Activated T-cell treated with anti-CD3 and anti-CD28 coated beads, Interleukin-2, amount 50 U/mL, for 1 hour (primary cell): ENCODE measurements at places on chromosomes 16 and 17.

DNA sequence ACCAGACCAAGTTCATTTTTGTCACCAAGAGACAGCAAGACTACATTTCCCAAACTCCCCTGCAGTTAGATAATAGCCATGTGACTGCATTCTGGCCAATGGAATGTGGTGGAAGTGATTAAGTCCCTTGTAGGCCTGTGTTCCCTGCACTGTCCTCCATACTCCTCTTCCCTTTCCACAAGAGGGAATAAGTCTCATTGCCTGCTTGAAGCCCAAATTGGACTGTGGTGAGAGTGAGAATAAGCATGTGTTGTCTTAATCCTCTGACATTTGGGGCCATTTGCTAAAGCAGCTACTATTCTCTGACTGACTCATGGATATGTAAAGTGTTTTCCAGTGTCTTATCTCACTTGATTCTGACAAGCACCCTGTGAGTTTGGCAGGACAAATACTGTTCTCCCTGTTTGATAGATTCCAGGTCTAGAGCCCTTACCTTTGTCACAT is 20.7 kb downstream of the PIK3R6 start:
- no peak for DNase-seq

- no peak for DNase-seq
These were observed 273.0 kb downstream of the CEP112 start for GRCh38 chr17:65918916-65919315.

DNA sequence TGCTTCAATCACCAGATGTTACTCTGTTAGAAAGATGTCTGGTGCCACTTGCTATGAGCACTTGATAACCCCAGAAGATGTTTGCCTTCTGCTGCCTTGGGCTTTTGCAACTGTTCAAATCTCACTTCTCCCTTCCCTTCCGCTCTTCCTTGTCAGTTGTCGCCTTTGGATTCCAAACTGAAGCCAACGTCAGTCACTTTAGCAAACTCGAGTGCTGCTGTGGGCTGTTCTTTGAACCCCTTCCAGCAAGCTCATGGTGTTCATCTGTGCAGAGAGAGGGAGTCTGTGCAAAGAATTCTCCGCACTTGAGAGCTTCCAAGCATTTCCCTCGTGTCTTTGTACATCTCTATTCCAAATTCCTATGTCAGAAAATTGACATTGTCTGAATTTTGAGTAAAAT is 879.4 kb downstream of the CDH11 start:
- DNase-seq: no peak

GRCh38 chr16:20799599-20799998 is 6.7 kb downstream of the ERI2 start:
- DNase-seq: no peak

GRCh38 chr17:63405020-63405419 is 41.1 kb downstream of the CYB561 start:
- no peak for DNase-seq
